ENCODE measurements at places on chromosomes 2 and 18.
A peak's percentile ranks its signal among the peaks of the same experiment; 100 is the strongest.

GRCh38 chr2:134988994-134989605, 58.1 kb downstream of the MAP3K19 start:
- DNase-seq: no peak

GRCh38 chr18:58321986-58322385, 278.0 kb downstream of the NEDD4L start:
- DNase-seq: no peak

GRCh38 chr2:170369894-170370293, 191.9 kb downstream of the MYO3B start:
- no peak for DNase-seq

DNA sequence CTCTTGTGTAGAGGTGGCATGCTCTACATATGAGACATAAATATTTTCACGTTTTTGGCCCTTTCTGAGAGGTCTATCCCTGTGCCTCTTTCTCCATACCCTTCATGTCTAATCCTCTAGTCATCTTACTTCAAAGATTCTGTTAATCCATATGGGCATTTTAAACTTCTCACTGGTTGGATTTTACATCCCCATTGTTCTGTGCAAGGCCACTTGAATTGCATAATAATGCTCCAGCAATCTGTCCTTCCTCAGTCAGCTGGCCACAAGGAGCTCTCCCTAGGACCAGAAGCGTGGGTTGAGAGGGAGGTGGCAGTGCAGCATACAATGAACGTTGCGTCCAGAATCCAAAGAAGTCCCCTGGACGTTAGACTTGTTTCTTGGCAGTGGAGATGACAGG, 58.2 kb downstream of the TDRD15 start:
- no peak for DNase-seq

DNA sequence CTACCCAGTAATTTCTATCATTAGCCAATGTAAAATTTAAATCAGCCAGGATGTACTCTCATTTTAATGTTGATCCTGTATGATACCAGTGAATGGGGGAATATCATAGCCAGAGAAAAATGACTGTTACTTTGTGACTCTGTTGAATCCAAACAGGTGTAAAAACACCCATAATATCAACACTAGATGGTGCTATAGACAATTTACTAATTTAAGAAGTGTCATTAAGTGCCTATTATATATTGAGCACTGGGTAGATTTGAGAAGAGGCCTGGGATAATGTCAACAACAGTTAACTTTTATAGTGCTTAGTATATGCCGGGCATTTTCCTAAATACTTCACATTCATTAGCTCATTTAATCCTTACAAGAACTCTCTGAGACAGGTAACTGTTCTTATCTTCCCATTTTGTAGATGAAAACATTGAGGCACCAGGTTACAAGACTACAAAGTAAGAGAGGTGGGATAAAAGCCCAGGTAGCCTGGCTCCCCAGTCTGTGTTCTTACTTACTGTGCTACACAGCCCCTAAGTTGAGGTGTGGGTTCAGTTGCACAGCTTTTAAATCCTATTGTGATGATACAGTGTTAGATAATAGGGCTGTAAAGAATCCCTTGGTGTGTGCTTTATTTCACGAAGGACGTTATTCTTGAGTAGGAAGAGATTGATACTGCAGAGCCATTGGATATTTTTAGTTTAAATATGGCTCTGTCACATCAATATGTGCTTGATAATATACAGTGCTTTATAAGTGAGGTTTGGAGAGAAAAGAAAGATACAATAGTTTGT, 325.5 kb downstream of the AGPS start:
- DNase-seq: no peak

- DNase-seq: no peak
Measured at GRCh38 chr18:37322492-37323035, 243.0 kb downstream of the CELF4 start.

DNA sequence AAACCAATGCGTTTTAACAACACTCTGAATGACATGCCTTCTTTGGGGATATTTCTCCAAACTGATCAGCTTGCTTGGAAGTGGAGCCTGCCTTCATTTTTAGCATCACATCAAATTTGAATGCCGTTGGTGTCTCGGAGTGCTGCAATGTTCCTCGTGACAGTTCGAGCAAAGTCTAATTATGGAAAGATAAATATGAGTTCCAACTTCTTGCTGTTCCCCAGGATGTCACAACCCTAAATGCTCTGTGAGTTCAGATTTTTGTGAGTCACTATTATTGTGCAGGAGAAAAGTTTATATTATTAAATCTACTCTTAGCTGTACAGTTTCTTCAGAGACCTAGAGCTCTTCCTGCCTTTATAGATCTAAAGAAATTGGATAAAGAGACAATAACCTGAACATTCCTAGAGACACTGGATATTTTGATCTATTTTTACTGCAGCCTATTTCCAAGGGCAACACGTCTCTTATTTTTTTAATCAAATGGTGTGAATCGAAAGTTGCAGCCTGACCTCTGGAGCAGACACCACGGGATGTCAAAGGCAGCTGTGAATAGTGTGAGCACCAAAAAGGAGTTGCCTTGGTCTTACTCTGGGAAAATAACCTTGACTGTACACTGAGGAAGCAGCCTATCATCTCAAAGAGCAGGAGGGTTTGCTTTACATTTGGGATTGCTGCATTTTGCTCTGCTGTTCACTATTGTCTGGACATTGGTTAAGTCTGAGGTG, 330.1 kb downstream of the TDRD15 start:
- no peak for DNase-seq

DNA sequence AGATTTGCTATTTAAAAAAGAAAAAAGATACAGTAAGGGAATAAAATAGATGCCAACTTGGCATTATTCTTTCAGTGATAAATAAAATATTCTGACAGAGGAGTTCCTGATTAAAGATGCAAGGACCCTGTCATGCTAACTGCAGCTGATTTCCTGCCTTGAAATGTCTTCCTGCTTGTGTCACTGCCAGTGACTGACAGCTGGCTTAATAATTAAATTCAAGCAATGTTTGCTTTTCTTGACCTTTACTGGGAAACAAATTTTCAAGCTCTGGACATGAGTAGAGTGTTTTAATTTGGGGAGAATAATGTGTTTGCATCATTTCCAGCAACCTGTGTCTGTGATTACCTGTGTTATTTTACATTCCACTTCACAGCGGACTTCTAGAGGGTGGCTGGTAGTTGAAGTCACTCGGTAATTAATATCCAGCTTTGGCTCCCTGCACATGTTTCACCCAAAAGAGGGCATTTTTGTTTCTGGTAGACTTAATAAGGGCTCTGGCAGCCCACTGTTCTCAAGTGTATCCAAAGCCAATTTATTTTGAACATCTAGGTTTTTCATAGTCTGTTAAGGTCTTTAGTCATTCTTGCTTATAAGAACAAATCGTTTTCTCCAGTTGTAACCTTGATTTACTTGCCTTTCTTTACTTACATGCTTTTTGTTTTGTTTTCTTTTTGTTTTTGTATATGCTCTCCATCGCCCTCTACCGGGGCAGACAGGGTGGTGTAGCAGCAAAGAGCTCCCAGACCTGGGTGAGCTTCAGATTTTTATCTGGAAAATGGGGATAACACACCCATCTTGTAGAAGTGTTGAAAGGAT, 48.5 kb upstream of the PROKR1 start:
- DNase-seq: peak; percentile 24

- DNase-seq: no peak
Measured at GRCh38 chr18:9249254-9249653, 85.3 kb upstream of the TWSG1 start.

DNA sequence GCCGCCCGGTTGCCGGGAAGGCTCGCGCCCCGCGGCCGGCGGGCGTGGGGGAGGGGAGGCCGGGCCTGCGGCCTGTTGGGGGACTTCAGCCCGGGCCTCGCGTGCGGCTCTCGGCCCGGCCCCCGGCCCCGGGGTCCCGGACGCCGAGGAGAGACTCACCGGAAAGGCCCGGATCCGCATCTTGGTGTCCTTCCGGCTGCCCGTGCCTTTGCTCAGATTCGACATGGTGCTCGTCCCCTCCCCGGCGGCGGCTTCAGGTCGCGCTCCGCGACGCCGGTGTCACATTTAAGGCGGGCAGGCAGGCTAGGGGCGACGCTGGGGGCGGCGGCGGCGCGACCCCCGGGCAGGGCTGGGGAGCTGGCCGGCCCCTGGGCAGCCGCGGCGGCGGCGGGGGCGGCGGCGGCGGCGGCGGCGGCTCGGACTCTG, 365 bp downstream of the CUL3 start:
- DNase-seq: no peak

DNA sequence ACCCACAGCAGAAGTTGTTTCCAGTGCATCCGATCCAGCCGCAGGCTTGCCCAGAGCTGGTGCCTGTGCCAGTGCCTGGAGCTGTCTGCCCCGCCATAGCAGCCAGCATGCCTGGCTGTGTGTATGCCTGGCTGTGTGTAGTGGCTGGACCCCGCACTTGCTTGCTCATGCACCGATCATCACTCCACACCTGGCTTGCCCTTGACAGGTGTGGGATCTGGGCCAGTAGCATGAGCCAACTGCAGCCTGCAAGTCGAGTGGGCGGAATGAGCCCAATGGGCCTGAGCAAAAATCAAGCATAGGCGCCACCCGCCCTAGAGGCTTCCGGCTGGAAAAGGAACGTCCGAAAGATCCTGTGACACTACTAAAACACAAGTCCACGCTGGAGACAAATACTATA, 74.5 kb downstream of the EPB41L3 start:
- no peak for DNase-seq

GRCh38 chr18:48835119-48835518, 115.6 kb downstream of the SMAD7 start:
- no peak for DNase-seq

GRCh38 chr18:30988440-30988839, 54.1 kb downstream of the DSC3 start:
- no peak for DNase-seq

- DNase-seq: no peak
Measured at GRCh38 chr2:157052685-157053224, 204.8 kb upstream of the GALNT5 start.

DNA sequence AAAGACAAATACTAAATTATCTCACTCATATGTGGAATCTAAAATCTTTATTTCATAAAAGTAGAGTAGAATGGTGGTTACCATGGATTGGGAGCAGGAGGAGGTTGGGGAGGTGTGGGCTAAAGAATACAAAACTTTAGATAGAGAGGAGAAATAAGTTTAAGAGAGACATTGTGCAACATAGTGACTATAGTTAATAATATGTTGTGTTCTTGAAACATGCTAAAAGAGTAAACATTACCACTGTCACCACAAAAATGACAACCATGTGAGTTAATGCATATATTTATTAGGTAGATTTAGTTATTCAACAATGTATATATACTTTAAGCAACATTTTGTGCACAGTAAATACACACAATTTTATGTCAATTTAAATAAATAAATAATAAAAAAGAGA, 128.5 kb upstream of the COL3A1 start:
- DNase-seq: no peak

- DNase-seq: no peak
Measured at GRCh38 chr2:164677733-164678132, 56.5 kb upstream of the GRB14 start.

Data from stimulated activated CD8-positive, alpha-beta memory T cell treated with anti-CD3 and anti-CD28 coated beads, Interleukin-15, amount 100 ng/mL, for 1 hour (primary cell).